ENCODE measurements at places on chromosomes 11 and 22. TPM values are rescaled to one million over a fixed set of nuclear protein-coding genes. Genes with fewer than 3 reads are reported as not detected.

Gene RCE1
- 25.5 TPM for total RNA-seq

Gene CD81
- total RNA-seq, result 217 TPM

Gene TRIM49C
- not detected for total RNA-seq

DNA sequence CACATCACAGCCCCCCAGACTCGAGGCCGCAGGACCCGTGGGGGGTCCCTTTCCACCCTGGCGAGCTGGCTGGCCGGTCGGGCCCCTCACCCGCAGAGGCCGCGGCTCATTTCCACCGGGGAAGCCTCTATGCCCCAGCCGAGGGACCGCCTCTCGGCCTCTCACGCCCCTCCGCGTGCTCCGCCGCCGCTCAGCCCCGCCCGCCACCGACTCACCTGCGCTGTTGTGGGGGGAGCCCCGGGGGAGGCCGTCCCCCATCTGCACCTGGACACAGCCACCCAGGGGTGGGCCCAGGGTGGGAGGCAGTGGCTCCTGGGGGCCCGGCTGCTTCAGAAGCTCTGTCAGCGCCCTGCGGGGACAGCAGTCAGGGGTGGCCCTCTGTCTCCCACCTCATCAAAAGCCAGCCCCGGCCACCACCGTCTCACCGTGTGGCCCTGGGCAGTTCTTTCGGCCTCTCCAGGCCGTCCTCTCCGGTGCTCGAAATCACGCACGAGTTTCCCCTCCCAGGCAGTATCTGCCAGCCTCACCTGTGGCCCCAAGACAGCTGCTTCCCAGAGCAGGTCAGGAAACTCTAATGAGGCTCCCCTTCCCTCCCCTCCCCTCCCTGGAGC, 3.8 kb downstream of the SHISA8 start:
- DNase-seq, result no peak

DNA sequence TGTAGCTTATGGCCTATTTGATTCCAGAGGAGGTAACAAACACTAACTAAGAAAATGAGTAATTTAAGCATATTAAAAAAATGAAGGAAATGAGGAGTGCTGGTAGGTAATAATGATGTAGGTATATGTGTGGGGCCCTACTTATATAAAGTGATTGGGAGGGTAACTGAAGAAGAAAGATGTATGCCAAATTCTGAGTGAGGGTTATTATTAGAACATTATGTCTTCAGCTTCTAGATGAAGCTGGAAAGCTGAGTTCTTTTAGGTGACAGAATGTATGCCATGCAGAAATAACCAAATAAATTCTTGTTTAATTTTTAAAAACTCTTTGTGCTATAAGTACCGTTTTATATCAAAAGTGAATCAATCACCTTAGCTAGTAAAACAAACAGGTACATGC, 479.6 kb upstream of the TENM4 start:
- DNase-seq, result no peak

GRCh38 chr11:86209806-86210657, 34.5 kb upstream of the EED start:
- DNase-seq, result no peak

DNA sequence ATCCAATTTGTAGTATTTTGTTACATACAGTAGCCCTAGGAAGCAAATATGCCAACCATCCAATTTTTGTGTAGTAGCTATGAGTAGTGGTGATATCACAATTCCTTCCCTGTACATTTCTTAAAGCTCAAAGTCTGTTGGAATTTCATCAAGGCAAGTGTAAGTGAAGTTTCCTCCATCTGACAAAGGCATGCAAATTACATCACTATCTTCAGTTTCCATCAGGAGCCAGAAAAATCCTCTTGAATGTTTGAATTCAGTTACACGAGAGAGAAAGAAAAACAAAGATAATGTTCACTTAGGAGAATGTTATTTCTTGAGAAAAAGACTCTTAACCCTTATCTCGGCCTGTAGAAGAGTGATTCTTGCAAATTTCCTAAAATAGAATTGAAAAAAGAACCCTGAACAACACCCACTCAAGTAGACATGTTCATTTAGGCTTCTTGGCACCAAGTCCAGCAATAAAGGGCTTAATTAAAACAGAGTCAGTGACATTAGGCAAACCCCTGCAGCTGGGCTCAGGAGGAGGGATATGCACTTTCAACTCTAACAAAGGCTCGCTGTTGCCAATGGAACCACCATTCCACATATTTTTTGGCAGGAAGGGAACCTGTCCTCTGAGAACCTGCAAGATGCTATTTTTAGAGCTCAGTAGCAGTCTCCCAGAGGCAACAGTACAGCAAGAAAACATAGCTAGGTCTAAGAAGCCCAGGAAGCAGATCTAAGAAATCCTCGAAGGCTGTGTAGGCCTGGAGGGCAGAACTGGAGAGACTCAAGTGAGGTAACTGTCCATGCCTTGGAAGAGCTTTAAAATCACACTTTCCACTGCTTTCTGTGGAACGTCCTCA, 144.6 kb downstream of the CCDC81 start:
- no peak for DNase-seq

GRCh38 chr11:7572001-7572712, 58.4 kb downstream of the PPFIBP2 start:
- DNase-seq, result peak; percentile 30

DNA sequence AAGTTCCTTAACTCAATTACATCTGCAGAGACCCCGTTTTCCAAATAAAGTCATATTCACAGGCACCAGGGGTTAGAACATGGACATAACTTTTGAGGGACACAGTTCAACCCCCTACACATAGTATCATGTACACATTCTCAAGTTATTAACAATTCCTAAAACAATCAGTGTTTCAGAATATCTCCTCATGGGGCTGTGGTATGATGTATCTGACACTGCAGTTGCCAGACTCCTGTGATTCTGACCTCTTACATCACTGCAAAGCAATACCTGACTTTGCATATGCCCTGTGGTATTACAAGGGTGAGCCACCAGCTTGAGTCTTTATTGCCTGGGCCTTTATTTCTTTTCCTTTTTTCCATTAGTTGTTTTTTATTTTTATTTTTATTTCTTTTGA, 141.7 kb downstream of the COMMD9 start:
- no peak for DNase-seq

DNA sequence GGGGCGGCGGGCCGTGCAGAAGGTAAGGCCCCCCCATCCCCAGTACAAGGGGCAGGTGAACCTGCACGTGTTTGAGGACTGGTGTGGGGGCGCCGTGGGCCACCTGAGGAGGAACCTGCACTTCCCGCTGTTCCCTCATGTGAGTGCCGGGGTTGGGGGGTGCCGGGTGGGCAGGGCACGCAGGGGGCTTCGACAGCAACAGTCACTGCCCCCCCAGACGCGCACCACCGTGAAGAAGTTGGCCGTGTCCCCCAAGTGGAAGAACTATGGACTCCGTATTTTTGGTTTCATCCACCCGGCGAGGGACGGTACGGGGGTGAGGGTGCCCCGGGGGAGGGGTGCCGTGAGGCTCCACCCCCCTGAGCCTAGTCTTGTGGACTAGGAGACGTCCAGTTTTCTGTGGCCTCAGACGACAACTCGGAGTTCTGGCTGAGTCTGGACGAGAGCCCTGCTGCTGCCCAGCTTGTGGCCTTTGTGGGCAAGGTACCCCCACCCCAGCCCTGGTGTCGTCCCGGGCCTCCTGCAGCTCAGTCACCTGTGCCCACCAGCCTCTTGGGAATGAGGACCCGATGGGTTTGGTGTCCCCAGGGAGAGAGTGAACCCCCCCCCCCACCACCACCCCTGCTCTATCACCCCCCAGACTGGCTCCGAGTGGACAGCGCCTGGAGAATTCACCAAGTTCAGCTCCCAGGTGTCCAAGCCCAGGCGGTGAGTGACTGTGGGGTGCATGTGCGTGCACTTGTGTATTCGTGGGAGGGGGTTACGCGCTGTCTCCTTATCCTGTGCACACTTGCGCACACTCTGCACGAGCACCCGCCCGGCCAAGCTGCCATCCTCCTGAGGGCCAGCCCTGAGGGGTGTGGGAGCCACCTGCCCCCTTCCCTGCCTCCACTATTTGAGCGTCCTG, 3.8 kb downstream of the B4GALNT4 start:
- DNase-seq, result no peak

GRCh38 chr11:65645710-65646109, 7.8 kb downstream of the SIPA1 start:
- no peak for DNase-seq

DNA sequence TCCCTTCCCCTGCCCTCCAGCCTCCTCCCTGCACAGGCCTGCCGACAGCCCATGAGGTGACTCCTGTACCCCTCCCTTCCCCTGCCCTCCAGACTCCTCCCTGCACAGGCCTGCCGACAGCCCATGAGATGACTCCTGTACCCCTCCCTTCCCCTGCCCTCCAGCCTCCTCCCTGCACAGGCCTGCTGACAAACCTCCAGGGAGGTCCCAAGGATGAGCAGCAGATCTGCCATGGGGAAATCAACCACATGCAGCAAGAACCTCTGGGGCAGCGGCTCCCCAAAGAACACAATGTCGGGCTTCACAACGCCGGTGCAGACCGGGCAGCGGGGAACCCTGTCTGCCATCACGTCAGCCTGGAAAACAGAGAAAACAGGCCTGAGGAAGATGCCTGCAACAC, 12.3 kb downstream of the SIRT3 start:
- DNase-seq, result no peak

DNA sequence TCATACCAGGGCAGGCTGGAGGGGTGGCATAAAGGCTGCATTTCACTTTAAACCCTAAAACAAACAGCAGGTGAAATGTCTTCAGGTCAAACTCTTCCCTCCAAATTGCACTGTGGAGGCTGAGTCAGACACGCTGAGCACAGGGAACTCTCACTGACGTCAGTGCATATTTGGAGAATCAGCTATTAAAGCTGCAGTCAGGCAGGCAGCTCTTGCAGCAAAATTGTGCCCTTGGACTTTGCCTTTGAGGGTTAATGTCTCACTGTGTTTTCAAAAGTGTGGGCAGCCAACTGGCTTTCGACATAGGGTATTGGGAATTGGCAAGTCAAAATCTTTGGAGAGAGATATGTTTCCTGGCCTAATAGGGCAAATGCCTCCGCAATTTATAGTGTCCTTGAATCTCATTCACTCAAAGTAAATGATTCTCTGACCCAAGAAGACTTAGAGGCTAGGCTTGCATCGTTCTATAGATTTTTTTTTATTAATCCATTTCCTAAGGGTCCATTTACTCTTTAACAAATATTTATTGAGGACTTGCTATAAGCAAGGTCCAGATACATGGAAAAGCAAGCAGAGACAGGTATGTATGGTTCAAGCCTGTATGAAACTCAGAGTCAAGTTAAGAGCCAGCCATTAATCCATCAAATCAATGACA, 27.7 kb upstream of the SMCO4 start:
- DNase-seq, result peak; percentile 53

- DNase-seq, result no peak
Observed at GRCh38 chr22:44143579-44143978, 37.1 kb upstream of the PARVG start.

Measured in left colon (tissue), 2 donors.